Eye (tissue), 1 donor: ENCODE measurements at places on chromosomes 4 and X.

DNA sequence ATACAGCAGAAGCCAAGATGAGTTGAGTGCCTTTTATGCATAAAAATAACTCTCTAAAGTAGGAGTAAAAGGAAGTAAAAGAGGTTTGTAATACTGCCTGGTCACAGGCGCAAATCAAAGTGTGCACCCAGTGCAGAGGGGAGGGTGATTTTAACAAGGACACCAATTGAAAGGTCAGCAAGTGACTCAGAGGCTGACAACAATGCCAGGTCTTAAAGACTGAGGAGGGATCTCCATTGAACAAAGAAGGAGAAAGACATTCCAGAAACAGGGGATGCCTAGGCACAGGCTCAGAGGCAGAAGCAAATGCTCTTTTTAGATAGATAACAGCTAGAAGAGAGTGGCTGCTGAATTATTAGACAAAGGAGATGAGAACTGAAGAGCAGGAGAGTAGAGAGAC, 297.4 kb upstream of the VCX start:
- DNase-seq, result no peak

DNA sequence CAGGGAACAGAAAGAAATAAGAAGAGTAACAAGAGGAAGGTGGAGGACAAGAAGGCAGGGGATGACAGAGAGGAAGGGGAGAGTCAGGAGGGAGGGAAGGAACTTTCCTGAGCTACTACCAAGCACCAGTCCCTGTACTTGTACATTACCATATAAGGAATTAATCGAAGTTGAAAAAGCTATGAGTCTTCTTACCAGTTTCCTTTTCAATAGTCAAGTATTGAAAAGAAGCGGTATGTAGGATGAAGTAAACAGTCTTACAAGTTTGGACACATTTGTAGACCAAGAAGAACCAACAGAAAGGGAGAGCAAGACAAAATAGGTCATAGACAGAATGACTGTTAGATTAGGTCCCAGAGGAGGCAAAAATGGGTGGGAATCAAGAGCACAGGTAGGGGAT, 629.7 kb upstream of the DIPK2B start:
- DNase-seq, result no peak

DNA sequence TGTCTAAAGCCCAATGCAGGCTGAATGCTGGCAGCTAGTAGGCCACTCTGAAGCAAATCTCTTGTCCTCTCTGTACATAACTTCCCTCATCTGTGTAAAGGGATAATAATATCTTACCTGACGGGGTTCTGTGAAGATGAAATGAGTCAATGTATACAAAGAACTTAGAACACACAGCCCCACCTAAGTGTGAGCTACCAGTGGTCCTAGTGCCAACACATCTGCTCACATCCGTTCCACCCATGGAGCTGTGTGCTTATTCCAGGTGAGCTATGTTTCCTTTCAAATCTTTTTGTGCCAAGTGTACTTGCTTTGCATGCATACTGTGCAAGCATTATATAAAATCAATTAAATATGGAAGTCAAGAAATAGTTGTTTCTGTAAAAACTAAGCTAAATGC, 116.4 kb downstream of the TSPAN5 start:
- no peak for DNase-seq

DNA sequence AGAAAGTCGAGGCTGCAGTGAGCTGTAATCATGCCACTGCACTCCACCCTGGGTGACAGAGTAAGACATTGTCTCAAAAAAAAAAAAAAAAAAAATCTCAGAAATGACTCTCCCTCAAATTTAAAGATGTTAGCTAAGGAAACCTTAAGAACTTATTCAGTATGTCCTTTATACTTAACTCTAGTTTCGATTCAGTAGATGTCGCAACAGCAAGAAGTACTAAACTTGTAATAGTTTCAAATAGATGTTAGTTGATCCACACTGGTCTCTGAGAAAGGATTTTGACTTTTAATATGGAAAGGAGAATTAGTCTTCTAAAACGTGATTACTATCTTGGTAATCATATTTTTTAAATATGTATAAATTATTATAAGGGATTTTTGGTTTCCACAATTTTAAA, 29.6 kb downstream of the NKX3-2 start:
- no peak for DNase-seq

- no peak for DNase-seq
Measured at GRCh38 chrX:78019586-78020483, 50.4 kb upstream of the PGAM4 start.

- peak; percentile 27 for DNase-seq
Measured at GRCh38 chr4:19748519-19749479, 502.9 kb upstream of the SLIT2 start.

GRCh38 chr4:147787204-147787603, 55.3 kb downstream of the ARHGAP10 start:
- no peak for DNase-seq

GRCh38 chrX:74546984-74547383, 67.4 kb downstream of the RLIM start:
- DNase-seq, result no peak

DNA sequence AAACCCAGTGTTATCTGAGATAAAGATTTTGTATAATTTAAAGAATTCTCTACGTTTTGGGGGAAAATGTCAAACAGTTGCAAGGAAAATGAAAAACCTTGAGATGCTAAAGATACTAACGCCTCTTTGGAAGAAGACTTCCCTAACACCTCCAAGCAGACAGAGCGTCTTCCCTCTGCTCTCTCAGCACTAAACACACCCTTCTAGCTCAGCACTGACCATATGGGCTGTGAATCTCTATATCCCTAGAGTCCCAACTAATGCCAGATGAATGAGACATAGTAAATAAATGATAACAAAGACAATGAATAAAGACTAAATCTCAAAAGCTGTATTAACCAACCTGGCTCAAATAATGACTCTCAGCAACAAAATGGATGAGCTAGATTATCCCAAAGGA, 13.3 kb downstream of the FUNDC1 start:
- DNase-seq, result peak; percentile 1

DNA sequence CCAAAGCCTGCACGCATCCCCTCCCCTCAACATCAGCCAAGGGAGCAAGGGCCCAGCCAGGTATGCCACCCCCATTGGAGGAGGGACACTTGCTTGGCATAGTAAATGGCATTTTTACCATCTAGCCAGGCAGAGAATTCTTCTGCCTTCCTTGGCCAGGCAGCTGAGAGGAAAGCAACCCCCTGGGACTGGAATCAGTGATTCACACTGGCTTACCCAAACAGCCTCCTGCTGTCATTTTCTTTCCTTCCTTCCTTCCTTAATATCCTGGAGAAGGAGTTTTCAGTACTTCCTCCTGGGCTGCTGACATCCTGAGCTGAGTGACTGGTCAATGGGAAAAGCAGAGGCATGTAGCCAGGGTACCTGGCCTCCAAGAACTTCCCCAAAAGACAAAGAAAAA, 28.6 kb upstream of the KIAA1210 start:
- DNase-seq, result no peak

GRCh38 chrX:3526731-3527130, 180.3 kb upstream of the MXRA5 start:
- DNase-seq, result no peak

GRCh38 chrX:153216926-153217325, 37.8 kb downstream of the MAGEA1 start:
- no peak for DNase-seq

DNA sequence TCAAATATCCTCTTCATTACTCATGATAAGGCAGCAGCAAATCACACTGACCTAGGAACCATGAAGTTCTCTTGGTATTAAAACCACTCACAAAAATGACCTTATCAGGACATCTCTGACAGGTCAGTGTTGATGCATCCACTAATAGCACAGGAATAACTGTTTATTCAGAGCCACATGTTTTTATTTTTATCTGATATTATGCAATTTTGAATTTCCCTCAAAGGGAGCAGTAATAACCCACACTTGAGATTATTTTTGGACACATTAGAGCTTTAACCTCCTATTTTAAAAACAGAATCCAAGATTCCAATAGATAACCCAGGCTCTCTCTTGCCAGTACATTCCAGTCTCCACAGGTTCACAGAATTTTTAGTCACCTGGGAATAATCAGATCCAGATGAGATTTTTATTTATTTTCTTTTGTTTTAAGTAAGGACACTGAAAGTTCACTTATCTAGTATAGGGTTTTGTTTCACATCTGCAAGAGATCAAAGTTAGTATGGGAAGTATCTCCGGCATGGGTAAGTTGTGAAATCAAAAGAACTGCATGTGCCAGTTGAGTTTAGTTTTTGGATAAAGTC, 36.3 kb upstream of the MYOZ2 start:
- DNase-seq, result no peak

- DNase-seq, result no peak
Measured at GRCh38 chr4:7062816-7063215, 5.0 kb downstream of the GRPEL1 start.

- no peak for DNase-seq
Measured at GRCh38 chr4:17020901-17021300, 122.5 kb upstream of the LDB2 start.

- peak; percentile 74 for DNase-seq
Measured at GRCh38 chr4:1012034-1012739, 761 bp downstream of the FGFRL1 start.

DNA sequence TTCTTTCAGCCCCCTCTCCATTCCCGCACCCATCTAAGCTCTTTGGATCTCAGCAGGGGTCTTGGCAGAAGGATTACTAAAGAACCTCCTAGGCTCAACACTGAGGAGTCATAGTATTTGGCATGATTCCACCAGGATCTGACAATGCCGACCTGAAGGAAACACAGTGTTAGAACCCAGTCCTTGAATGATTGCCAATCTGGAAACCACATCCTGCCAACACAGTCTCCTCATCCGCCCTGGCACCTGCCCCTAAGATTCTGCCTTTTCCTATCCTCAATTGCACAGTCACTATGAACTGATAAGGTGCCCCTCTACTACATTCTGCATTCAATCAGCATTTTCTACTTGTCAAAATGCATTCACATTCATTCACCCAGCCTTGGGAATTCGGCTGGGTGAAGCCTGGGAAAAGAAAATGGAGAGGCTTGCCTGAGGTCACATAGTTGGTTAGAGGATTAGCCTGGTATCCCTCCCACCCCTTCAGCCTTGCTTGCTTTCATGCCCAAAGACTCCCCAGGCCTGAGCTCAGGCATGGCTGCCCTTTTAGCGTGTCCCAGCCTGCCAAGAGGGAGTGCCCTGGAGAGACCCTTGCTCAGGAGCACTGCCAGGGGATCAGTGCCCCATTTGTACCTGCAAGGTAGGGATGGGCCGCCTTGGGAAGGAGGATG, 2.2 kb upstream of the CLDN2 start:
- no peak for DNase-seq

DNA sequence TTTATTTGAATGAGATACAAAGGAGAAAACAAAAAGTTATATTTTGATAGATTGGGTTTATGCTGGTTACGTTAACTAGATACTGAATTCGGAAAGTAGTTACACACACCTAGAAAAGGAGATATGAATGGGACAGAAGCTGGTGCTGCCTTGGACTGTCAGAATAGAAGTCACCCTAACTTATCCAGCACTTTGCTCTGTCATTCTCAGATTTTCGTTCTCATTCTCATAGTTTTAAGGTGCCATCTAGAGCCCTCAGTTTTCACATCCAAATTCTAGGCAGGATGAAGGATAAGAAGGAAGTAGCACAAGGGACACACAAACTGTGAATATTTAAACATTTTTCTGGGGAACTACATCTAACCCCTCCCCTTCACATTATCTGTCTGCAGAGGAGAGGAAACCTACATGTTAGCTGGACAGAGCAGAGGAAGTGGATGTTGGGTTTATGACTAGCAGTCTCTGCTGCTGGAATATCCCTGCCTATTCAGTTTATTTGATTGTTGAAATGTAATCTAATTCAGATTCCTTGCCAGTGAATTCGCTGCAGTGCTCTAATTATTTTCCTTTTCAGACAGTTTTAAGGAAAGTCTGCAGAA, 521.9 kb downstream of the FAT4 start:
- DNase-seq, result no peak

GRCh38 chrX:118218940-118219339, 102.3 kb upstream of the KLHL13 start:
- no peak for DNase-seq

DNA sequence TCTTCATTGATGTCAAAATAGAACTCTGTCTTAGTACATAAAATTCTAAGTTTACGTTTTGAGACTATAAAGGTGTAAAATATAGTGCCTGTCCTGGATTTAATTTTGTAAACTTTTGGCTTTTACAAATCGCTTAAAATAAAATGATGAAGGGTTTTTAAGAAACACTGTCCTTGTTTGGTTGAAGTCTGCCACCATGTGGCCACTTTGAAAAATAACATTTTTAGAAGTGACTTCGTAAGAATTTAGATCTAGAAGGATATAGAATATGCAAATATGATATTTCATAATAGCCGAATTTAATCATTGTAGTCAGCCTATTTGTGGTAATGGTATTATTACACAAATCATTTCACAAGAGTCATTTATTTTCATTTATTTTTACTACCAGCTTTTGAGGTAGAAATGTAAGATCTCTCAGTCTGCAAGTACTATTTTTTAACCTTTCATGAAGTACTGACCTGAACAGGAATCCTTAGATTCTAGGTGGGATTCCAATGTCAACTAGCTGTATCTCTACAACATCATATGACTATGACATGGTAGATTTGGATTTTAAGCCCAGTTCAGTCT, 31.0 kb upstream of the FAT4 start:
- DNase-seq, result peak; percentile 65

GRCh38 chrX:122238801-122239200, 945.3 kb upstream of the GRIA3 start:
- DNase-seq, result no peak

DNA sequence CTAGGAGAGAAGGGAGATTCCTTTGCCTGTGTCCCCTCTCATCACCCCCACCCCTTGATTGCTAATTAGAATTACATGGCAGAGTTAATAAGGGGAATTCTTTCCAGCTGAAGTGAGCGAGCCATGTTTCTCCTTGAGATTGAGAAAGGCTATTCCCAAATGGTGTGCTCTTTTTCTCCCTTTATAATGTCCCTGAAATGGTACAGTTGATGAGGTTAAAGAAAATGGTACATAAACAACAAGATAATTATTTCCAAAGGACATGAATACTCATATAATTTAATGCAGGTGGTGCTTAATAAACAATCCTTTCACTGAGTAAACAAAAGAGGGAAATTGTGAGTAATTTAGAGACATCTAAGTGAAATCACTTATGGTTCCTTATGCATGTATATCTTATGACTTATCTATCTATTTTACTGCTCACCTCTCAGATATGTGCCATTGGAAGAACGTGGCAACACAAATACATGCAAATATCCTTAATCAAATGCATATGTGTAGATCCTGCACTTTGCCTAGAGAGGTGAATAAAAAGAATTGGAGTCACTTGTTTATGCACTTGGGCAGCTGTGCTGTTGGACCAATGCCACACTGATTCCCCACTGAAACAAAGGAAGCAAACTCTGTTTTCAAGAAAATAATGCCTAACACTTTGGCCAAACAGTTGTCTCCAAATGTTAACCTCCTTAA, 106.6 kb upstream of the WDR44 start:
- DNase-seq, result no peak

- DNase-seq, result peak; percentile 95
Measured at GRCh38 chrX:147911192-147912022, at the start of gene FMR1. Gene FMR1 (plus strand): TSS chrX:147911919. CDS start chrX:147912180, 261 bp downstream.

DNA sequence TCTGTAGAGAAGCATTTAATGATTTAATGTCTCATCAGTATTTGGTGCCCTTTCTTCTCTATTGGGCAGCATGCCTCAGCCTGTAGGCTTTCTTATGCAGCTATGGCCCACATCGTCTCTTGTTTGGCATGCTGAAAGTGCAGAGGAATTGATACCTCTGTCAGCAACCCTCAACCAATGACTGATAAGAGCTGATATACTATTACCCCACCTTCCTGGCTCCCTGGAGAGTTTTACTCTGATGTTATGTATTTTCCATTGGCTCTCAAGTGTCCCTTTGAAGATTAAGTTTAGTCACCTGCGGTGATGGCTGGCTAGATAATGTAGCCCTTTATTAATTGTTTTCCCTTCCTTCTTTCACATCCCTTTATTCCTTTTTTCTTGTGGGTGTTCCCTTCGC, 41.2 kb upstream of the PDHA2 start:
- no peak for DNase-seq

- no peak for DNase-seq
Measured at GRCh38 chrX:153927672-153927921, 1.5 kb upstream of the ARHGAP4 start.
